ENCODE measurements at places on chromosomes 3 and 15. TPM values are rescaled to one million over a fixed set of nuclear protein-coding genes. Genes with fewer than 3 reads are reported as not detected.

Gene KBTBD13
- total RNA-seq: not detected

Gene FBN1
- total RNA-seq: 5.2 TPM

Gene SHQ1
- total RNA-seq: 9.2 TPM

Gene KLHL40
- total RNA-seq: not detected

Gene CDHR4
- total RNA-seq: not detected

Gene IQCF5
- total RNA-seq: not detected

Gene GNAT1
- total RNA-seq: not detected

Gene CCDC39
- not detected for total RNA-seq

Gene RGMA
- total RNA-seq: 0.31 TPM

Gene CLDN1
- total RNA-seq: 136 TPM

Gene EPHB3
- 0.37 TPM for total RNA-seq

Gene EPHB1
- 1.9 TPM for total RNA-seq
